ENCODE measurements at places on chromosomes 16 and 17.
A peak's percentile ranks its signal among the peaks of the same experiment; 100 is the strongest.

GRCh38 chr16:86824751-86825296 lies 246.5 kb downstream of the FOXL1 start:
- DNase-seq: no peak

DNA sequence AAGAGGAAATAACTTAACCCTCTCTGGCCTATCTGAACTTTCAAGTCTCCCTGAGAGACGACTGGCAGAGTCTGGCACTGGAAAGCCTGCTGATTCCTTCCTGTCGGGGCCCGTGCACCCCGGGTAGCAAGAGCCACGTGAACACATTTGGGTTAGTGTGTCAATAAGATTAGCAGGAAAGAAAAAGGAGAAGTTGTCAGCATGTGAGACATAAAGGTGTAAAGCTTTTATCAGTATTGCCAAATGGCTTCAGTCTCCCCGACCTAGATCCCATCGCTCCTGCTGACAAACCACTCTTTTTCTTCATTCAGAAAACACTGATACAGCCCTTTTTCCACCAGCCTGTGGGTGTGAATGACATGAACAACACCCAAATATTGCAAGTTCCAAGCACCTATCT lies 74.4 kb downstream of the CCT6B start:
- DNase-seq: no peak

DNA sequence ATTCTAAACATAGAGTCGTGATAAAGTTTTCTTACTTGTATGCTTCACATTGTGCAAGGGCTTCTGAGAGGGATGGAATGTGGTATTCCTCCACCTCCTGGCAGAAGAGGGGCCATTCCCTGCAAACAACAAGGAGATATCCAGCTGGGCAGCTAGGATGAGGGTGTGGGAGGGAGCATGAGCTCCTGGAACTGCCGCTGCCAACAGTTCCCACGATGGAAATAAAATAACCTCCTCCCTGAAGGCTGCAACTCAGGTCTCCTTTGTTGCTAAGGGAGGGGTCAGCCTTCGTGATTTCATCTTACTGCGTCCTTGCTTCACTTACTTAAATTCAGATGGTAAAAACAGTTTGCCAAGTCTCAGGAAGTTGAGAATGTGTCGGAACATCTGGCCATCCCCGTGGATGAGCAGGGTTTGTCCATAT lies 15.6 kb downstream of the PLEKHG4 start:
- DNase-seq: no peak

DNA sequence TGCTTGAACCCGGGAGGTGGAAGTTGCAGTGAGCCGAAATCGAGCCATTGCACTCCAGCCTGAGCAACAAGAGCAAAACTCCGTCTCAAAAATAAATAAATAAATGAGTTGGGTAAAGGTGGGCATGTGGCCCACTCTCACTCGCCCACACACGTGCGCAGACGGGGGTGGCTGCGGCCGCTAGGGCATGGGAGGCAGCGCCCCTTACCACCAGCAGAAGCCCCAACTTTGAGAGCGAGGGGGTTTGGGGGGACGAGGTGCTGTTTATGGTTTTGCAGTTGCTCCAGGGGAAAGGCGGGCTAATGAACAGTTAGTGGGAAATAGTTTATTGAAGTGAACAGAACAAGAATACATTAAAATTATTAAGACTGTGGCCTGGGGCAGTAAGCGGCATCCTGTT lies 14.9 kb upstream of the RBFOX3 start:
- no peak for DNase-seq

DNA sequence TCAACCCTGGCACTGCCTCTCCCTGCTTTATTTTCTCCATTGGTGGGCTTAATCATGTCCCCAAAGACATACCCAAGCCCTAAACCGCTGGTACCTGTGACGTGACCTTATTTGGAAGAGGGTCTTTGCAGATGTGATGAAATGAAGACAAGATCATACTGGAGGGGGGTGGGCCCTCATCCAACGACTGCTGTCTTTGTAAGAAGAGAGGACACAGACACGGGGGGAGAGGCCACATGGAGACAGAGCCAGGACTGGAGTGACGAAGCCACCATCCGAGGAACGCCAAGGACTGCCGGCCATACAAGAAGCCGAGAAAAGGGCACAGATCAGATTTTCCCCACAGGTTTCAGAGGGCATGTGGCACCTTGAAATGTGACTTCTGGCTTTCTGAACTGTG lies 62.5 kb downstream of the C16orf95 start:
- DNase-seq: no peak

GRCh38 chr16:46573008-46573833 lies 48.0 kb downstream of the SHCBP1 start:
- no peak for DNase-seq

- DNase-seq: no peak
Measured at GRCh38 chr16:70421014-70421413, 17.9 kb downstream of the ST3GAL2 start.

GRCh38 chr17:56658648-56659047 lies 65.1 kb downstream of the NOG start:
- DNase-seq: no peak

DNA sequence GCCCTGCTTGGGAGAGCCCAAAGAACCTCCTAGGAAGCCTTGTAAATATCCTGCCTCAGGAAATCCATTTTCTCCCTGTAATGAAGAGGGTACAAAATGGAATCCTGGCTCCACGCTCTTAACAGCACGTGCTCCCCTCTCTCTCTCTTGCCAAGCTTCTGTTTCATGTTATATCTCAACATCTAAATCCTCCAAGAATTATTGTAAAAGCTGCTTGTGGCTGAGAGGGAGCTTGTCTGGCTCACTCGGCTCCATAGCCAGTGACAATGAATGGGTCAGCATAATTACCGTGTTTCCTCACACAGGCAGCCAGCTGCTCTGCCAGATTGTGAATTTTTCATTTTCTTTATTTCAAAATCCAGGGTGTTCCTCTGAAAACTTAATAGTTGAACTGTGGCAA lies 317.8 kb downstream of the RBFOX1 start:
- no peak for DNase-seq

DNA sequence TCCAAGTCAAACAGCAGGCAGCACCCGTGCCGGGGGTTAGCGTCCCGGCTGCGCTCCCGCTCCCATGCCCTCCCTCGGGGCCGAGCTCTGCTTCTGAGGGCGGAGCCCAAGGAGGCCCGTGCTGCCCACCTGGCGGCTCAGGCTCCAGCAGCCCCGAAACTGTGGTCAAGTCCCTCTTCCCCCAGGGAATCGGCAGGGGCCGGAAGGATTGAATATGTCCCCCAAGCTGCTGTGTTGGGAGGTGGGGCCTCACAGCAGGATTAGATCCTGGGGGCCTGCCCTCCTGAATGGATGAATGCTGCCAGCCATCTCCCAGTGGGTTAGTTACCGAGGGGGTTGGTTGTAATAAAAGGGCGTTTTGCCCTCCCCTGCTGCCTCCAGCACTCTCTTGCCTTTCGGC lies 33.9 kb downstream of the MAP2K3 start:
- no peak for DNase-seq

DNA sequence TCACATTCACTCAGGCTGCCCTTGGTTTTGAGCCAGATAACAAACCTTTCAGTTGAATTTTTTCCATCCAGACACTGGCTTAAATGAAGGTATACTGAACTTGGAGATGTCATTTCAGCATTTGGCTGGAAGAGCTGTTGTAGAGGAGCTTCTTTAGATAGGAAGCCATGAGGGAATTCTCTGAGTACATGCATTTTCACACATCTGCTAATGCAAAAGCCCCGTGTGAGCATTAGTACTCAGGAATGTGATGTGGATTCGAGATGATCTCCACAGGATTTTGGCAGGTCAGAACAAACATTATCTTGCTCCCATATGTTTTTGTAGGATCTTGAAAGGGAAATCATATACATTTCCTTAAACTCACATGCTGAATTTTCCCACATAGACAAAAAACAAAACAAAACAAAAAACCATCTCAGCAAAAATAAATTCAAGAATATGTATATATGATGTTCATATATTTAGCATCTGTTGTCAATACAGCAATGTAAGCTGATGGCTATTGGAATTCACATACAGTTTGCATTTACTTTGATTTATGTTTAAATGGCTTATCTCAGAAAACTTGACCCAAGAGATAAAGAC lies 277.2 kb upstream of the TBX2 start:
- DNase-seq: no peak

GRCh38 chr16:11215935-11216556 lies 40.0 kb downstream of the SOCS1 start:
- no peak for DNase-seq

DNA sequence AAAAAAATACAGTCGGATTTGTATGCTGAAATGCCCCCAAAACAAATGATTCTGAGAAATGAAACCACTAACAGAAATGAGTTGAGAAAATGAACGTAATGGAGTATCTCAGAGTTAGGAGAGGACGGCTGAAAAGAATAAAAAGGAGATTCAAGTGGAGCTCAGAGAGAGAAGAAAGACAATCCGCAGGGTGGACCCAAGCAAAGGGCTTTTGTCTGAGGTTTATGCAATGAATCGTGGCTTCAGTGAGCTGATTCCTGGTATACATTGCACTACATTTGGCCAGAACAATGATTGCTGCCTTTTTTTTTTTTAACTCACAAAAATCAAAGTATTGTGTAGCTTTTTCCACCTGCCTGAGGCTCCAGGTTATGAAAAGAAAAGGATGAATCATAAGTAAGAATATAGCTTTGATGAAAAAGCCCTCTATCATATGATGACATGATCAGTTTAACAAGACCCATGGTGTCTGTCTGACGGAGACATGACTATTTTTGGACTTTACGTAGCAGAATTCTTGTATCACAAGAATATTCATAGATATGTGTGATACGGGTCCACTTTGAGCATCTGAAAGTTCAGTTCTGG lies 4.4 kb upstream of the MED9 start:
- DNase-seq: no peak

- no peak for DNase-seq
Measured at GRCh38 chr17:28749516-28750177, 5.8 kb downstream of the TRAF4 start.

DNA sequence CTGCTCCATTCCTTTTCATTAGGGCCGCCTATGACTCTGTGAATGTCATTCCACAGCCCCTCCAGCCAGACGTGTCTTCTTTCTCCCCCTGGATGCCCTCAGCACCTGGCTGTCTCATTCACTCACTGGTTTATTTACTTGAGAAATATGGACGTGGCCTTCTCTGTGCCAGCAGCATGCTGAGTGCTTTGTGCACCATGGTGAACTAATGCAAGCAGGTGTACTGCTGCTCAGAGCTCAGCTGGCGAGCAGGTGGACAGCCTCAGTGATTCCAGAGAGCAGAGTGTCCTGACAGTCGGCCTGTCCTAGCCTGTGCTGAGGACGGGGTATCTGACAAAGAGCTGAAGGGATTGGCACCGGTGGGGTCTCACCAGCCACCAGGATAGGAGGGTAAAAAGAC lies 96.7 kb downstream of the GNAO1 start:
- no peak for DNase-seq

DNA sequence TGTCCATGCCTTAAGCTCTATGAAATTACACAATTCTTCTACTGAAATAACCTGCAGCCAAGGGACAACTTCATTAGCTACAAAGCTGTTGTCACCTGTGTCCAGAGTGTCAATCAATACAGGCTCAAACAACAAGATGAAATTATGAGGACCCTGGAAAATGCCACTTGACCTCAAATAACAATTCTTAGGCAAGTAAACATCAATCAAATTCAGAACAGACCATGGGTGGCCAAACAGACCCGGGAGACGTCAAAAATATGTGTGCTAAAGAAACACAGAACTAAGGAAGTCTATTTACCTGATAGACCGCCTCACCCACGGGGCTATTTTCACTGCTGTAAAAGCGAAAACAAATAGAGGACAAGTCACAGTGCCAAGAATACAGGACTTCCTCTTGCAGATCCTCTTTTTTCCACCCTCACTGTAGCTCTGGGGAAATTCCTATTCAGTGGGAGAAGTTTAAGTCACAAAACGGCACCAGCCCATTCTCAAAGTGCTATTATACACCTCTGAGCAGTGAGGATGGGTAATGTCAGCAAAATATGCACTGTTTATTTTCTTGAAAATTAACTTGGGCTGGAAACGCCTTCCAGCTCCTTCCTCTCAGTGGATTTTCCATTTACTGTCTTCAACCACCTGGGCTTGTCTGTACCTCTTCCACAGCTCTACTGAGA lies 2.7 kb downstream of the LITAF start:
- DNase-seq: no peak

GRCh38 chr17:41190328-41190727 lies 641 bp downstream of the KRTAP9-1 start:
- no peak for DNase-seq

- DNase-seq: no peak
Measured at GRCh38 chr16:9330095-9330494, 238.7 kb downstream of the HAPSTR1 start.

- no peak for DNase-seq
Measured at GRCh38 chr16:78184238-78185183, 85.1 kb downstream of the WWOX start.

DNA sequence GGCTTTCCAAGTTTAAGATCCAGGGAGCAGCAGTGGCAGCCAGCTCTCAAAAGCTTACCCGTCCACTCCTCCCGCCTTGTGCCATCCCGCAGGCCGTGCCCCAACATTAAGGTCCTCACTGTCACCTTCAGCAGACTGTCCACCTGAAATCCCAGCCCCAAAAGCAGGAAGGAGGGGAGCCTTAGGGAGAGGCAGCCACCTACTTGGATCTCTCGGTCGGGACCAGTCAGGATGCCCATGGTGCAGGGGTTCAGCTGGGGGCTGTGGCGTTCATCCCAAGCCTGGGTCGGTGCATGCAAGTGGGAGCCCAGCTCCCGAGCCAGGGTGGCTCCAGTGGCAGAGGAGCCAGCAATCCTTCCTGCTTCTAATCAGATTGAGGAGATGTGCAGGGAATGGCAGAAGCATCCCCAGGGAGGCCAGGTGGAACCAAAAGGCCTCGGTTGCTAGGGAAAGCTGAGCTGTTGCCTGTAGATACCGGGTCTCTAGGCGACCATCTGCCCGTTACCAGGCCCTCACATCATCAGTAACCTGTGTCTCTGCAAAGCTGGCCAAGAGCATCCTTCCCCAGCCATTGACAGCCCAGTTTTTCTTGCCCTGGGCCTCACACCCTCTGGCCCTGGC lies 24.6 kb downstream of the CNGB1 start:
- DNase-seq: no peak

GRCh38 chr17:66966704-66967418 lies 2.4 kb downstream of the CACNG4 start:
- no peak for DNase-seq

DNA sequence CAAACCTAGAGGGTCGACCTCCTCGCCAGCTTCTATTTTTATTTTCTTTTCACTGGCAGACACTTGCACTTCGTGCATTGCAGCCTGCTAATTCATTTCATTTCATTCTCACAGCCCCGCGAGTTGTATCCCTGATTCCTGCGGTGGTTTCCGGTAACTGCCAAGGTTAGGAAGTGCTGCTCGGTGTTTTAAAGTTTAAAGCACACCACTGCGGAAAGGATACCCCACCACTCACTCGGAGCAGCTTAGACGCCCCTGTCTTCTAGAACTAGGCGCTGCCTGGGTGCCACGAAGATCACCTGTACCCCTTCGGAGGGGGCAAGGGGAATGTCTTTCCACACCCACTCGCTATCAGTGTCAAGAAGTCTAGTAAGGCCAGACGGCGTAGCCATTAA lies 509 bp downstream of the CNEP1R1 start:
- DNase-seq: no peak

- no peak for DNase-seq
Measured at GRCh38 chr16:49503256-49504022, 129.8 kb downstream of the C16orf78 start.

GRCh38 chr17:7133424-7133823 lies 18.8 kb upstream of the ASGR2 start:
- peak; percentile 34 for DNase-seq

- no peak for DNase-seq
Measured at GRCh38 chr16:76125871-76126270, 151.3 kb upstream of the CNTNAP4 start.

- DNase-seq: no peak
Measured at GRCh38 chr16:69860233-69861231, 90.6 kb upstream of the CLEC18A start.

All from activated CD4-positive, alpha-beta T cell treated with anti-CD3 and anti-CD28 coated beads, Interleukin-2, amount 50 U/mL, for 4 hours (primary cell).